Neural progenitor cell (in vitro differentiated cells): ENCODE measurements at places on chromosomes 1 and 21.
A peak's percentile ranks its signal among the peaks of the same experiment; 100 is the strongest.

- H3K4me3 ChIP-seq: peak overlapping the region; percentile 18
- H3K27me3 ChIP-seq: peaks cover 24% of the 10 kb centered on the region
- H3K4me1 ChIP-seq: no peaks in the 10 kb centered on the region
- H3K27ac ChIP-seq: no peak overlapping the region
- no peaks in the 10 kb centered on the region for H3K36me3 ChIP-seq
These were observed 250 bp downstream of the F5 start for GRCh38 chr1:169586067-169586394.

GRCh38 chr21:38841472-38841871, 35.7 kb downstream of the ETS2 start:
- DNase-seq: no peak
- no peaks in the 10 kb centered on the region for H3K36me3 ChIP-seq
- H3K27me3 ChIP-seq: no peaks in the 10 kb centered on the region
- no peak overlapping the region for H3K27ac ChIP-seq
- H3K4me1 ChIP-seq: no peaks in the 10 kb centered on the region
- no peak overlapping the region for H3K4me3 ChIP-seq

DNA sequence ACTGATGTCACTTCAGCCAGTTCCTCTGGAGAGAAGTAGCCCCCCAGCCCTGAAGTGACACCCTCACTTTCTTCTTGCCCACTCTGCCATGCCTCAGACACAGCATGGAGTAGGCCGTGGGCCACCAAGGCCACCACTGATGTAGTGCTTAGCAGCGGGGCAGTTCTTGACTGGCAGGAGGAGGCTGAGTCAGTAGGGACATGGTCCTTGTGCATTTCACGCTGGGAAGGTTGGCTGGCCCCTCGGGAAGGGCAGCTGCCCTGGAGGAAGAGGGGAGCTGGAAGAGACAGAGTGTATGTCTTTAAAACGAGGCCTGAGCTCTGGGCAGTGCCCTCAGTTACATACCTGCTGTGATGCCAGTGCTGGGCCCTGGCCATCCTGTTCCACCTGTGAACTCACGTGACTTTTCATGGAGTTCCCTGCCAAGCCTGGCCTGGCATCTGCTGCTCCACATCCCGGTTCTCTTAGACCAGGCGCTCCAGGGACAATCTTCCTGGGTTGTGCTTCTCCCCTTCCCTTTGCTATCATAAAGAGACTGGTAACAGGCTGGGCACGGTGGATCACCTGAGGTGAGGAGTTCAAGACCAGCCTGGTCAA, 158.6 kb upstream of the TMEM51 start:
- no peak for DNase-seq
- H3K27ac ChIP-seq: no peak overlapping the region
- no peaks in the 10 kb centered on the region for H3K36me3 ChIP-seq
- H3K27me3 ChIP-seq: no peaks in the 10 kb centered on the region

DNA sequence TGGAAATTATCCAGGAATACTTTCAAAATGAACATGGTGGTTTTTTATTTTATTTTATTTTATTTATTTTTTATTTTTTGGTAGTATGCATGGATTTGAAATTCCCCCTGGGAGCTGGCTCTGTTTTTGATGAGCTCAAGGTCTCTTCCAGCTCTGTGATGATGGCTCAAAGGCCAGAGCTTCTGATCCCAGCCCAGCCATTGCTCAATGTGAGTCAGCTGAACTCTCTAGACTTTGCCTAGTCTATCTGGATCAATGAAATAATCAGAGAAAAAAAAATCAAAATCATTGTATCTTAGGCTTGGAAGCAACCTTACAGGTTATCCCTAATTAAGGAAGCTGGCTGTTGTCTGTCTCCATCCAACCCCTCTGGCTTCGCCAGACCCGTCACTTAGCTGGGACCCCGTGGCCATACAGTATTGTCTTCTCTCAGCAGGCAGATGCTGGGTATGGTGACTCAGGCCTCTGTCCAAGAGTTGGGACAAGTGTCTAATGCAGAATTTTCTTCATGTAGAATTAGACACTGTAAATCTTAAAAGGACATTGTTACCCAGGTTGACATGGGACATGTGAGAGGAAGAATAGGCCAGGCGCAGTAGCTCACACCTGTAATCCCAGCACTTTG, 90.2 kb upstream of the LPGAT1 start:
- H3K4me1 ChIP-seq: no peaks in the 10 kb centered on the region
- DNase-seq: no peak
- no peaks in the 10 kb centered on the region for H3K27me3 ChIP-seq
- no peaks in the 10 kb centered on the region for H3K36me3 ChIP-seq
- H3K4me3 ChIP-seq: no peak overlapping the region

GRCh38 chr1:117599286-117600221, 6.3 kb upstream of the TENT5C start:
- H3K27ac ChIP-seq: no peak overlapping the region
- no peak overlapping the region for H3K4me3 ChIP-seq
- no peaks in the 10 kb centered on the region for H3K4me1 ChIP-seq
- H3K27me3 ChIP-seq: peaks cover 23% of the 10 kb centered on the region
- no peaks in the 10 kb centered on the region for H3K36me3 ChIP-seq

DNA sequence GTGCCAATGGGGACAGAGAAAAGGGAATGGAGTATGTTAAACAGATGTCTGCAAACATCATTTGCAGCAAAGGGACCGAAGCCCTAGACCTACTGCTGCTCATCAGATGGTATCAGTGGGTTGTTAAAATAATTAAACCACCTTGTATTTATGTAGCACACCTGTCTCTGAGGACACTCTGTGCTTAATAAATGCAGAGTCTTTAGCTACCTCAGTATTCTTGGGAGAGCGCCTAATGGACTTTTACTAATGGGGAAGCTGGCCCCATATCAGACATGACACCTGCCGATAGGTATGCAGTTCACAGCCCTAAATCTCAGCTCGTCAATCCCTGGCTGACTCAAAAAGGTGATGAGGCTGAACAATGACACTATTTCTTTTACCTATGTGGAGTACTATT, 54.4 kb downstream of the SYT6 start:
- H3K27me3 ChIP-seq: no peaks in the 10 kb centered on the region
- no peaks in the 10 kb centered on the region for H3K36me3 ChIP-seq
- DNase-seq: no peak
- H3K4me1 ChIP-seq: peaks cover 11% of the 10 kb centered on the region
- no peak overlapping the region for H3K27ac ChIP-seq

GRCh38 chr21:26138615-26139257, 31.8 kb downstream of the APP start:
- H3K4me1 ChIP-seq: peaks cover 20% of the 10 kb centered on the region
- H3K36me3 ChIP-seq: peaks cover 12% of the 10 kb centered on the region
- no peak overlapping the region for H3K27ac ChIP-seq
- no peak overlapping the region for H3K4me3 ChIP-seq
- DNase-seq: no peak
- no peaks in the 10 kb centered on the region for H3K27me3 ChIP-seq

GRCh38 chr1:99851850-99852454, 1.8 kb downstream of the AGL start:
- peak overlapping the region; percentile 71 for H3K4me3 ChIP-seq
- DNase-seq: no peak
- H3K4me1 ChIP-seq: peaks cover 11% of the 10 kb centered on the region

GRCh38 chr1:45356186-45356585, 15.9 kb upstream of the MUTYH start:
- H3K27me3 ChIP-seq: no peaks in the 10 kb centered on the region
- H3K4me3 ChIP-seq: no peak overlapping the region
- H3K36me3 ChIP-seq: no peaks in the 10 kb centered on the region
- no peak overlapping the region for H3K27ac ChIP-seq

DNA sequence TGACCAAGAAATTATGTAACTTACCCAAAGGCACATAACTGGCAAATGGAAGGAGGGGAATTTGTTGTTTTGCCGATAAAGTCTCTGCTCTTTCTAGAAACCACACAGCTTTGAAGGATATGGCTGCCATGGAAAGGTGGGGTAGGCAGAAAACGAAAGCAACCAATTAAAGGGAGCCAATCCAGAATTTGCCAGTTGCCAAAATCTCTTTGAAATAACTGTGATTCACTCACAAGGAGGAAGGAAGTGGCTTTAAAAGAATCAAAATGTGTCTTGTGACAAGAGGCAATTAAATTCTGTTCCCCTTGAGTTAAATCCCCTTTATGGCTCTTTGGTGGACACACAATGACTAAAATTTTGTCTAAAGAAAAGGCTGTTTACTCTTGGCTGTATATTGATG, 61.2 kb upstream of the CCDC190 start:
- H3K27me3 ChIP-seq: no peaks in the 10 kb centered on the region
- no peak overlapping the region for H3K4me3 ChIP-seq
- H3K36me3 ChIP-seq: no peaks in the 10 kb centered on the region
- DNase-seq: no peak
- H3K4me1 ChIP-seq: peaks cover 6% of the 10 kb centered on the region

- H3K27ac ChIP-seq: no peak overlapping the region
- DNase-seq: no peak
- no peak overlapping the region for H3K4me3 ChIP-seq
- H3K27me3 ChIP-seq: no peaks in the 10 kb centered on the region
- no peaks in the 10 kb centered on the region for H3K4me1 ChIP-seq
These were observed 39.5 kb upstream of the RGS16 start for GRCh38 chr1:182643699-182644098.

- H3K4me1 ChIP-seq: peaks cover 18% of the 10 kb centered on the region
- H3K27me3 ChIP-seq: no peaks in the 10 kb centered on the region
- DNase-seq: no peak
- H3K4me3 ChIP-seq: peak overlapping the region; percentile 96
- H3K27ac ChIP-seq: peak overlapping the region; percentile 97
- no peaks in the 10 kb centered on the region for H3K36me3 ChIP-seq
These were observed 486 bp upstream of the DSTYK start for GRCh38 chr1:205211839-205212536.

DNA sequence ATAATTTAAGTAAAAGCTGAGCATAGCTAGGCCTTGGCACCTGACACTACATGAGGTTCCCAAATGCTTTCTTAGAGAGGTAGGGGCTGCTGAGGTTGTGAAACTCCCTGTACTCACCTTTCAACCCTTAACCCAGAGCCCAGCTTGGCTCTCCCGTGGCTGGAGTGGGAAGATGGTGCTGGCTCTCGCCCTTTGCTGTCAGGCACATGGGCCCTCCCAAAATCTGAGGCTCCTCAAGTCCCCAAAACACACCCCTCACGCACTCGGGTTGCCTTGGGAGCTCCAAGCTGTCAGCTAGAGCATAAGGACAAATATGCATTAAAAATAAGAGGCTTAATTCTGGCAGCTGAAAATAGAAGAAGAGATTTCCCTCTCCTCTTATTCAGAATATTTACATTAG, 46.7 kb upstream of the PLPPR4 start:
- no peak overlapping the region for H3K4me3 ChIP-seq
- no peaks in the 10 kb centered on the region for H3K36me3 ChIP-seq
- H3K27me3 ChIP-seq: no peaks in the 10 kb centered on the region
- no peak overlapping the region for H3K27ac ChIP-seq
- DNase-seq: no peak
- no peaks in the 10 kb centered on the region for H3K4me1 ChIP-seq

DNA sequence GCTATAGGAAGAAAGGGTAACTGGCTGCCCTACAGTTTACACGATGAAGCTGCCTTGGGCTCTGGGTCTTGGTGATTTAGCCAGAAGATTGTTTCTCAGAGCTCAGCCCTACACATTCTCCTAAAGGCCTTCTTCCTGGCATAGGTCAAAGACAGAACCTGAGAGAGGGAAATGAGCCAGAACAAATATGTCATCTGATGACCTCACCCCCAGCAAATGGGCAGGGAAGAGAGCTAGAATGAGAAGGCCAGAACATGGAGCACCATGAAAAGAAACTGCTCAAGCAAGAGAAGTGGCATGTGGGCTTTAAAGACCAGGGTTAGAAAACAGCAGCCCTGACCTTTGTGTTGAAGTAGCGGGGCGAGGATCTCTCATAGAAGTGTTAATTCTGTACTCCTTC, 5.5 kb upstream of the ILDR2 start:
- peaks cover 49% of the 10 kb centered on the region for H3K27me3 ChIP-seq
- H3K4me1 ChIP-seq: peaks cover 5% of the 10 kb centered on the region
- H3K4me3 ChIP-seq: no peak overlapping the region
- no peak for DNase-seq
- H3K36me3 ChIP-seq: no peaks in the 10 kb centered on the region

GRCh38 chr1:230310381-230311163, 115.6 kb downstream of the PGBD5 start:
- DNase-seq: peak; percentile 90
- peaks cover 3% of the 10 kb centered on the region for H3K4me1 ChIP-seq
- no peak overlapping the region for H3K27ac ChIP-seq
- H3K4me3 ChIP-seq: no peak overlapping the region
